EH (cell line): ENCODE measurements at places on chromosomes 4 and X.
A peak's percentile ranks its signal among the peaks of the same experiment; 100 is the strongest.

DNA sequence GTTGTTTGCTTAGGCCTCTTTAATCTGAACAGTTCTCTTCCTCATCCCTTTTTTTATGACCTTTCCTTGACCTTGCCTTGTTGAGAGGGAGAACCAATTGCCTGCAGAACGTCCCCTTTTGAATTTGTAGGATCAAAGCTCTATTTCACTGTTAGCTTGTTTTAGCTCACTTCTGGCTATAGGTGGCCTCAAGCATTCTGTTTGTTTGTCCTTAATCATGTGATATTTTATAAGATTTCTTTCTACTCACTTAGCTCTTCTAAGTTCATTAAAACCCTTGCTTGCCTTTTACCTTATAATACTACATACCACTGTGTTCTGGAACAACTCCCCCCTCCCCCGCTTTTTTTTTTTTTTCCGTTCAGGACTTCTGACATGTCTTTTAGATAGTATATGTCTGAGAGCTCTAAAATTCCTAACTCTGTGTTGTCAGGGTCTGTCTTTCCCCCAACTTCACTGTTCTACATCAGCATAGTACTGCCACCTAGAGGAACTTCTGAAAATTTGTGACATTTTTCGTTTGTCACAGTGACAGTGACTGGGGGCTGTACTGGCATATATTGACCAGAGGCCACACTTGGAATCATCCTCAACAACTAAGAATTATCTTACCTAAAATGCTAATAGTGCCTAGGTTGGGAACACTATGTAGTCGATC is 128.5 kb downstream of the LARP7 start:
- peak; percentile 24 for DNase-seq

DNA sequence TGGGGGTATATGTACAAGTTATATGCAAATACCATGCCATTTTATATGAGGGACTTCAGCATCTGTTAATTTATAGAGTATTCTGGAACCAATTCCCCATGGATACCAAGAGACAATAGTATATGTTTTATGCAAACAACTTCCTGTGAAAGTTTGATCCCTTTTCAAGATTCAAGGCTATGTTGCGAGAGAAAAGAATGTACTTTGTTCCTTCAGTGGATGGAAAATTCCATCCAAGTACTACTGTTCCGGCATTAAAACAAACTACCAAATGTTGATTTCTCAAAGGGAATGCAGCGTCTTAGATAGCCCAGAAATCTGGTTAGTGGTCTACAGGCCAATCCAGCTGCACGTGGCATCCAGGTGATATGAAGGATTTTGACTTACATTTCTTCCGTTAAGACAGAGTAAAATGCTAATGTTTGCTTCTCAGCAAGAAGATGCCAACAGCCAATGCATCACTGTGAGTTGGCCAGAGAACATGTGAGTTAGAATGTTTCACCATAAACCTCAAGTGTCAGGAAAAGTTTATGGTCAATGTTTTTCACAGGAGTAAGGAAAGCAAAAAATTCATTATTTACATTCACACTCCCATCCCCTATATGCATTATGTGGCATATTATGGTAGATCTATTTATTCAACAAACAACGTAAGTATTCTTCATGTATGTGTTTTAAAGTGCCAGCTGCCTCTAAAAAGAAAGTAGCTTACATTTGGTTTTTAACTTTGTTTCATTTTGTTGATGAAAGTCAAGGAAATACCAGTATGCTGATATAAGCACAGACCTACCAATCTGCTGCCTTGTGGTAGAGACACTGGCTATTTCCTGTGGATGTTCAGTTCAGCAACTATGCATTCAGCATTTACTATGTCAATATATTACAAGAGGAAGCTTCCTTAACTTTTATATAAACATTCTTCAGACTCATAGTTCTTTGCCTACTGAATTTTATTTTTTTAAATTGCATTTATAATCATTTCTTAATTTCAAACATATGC is 44.4 kb downstream of the METTL14 start:
- peak; percentile 90 for DNase-seq

DNA sequence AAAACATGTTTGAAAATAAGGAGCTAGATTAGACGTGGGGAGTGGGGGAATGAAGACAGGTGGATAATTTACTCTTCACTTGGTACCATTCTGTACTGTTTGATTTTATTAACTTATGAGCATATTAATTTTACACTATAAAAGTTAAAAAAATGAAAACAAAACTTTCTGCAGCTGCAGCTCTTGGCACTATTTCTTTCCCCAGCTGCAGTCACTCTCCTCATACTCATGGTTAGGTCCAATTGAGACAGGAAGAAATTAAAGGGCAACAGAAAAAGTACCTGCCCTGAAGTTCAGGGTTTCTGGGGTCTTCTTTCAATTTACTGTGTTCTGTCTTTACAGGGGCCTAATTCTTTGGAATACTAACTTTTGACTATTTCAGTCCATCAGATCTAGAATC is 15.4 kb downstream of the MAD2L1 start:
- DNase-seq = no peak

DNA sequence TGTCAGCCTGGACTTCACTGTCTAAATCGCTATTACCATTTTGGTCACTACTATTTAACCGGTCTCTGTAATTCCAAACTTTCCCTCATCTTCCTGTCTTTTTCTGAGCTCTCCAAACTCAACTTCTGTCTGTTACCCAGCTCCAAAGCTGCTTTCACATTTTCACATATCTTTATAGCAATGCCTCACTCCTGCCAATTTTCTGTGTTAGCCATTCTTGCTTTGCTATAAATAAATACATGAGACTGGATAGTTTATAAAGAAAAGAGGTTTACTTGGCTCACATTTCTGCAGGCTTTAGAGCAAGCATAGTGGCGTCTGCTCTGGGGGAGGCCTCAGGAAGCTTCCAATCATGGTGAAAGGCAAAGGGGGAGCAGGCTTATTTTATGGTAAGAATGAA is 368.3 kb upstream of the GNPDA2 start:
- DNase-seq = no peak

DNA sequence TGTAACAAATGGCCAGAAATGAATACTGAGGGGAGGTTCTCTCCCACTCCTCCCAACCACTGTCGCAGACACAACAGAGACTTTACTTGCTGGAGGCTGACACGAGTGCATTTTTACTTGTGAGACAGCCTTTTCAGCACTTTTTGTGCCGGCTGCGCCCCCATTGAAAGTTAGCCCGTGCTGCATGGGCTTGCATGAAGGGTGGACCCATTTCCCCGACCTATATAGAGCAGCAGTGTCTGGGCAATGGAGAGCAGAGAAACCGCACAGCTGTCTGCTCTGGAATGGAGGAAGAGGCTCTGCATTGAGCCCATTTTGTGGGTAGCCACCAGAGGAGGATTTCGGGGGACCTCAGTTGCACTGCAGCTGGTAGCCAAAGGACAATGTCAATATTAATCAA is 208.8 kb downstream of the UGT8 start:
- no peak for DNase-seq

DNA sequence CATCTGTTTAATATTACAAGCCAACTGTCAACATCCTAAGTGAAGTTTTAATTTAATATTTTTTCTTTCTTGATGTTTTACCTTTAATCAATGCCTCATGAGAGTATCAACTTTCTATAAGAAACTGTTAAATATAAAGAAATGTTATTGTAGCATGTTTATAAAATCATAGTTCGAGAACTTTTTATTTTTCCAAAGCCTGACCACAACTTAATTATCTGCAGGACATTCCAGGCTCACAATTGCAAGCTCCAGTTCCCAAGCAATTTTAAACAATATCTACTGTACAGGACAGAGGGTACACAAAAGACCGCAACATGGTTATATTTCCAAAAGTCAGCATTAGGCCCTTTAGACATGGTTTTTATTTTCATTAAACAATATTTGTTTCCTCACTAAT is 20.1 kb downstream of the STX18 start:
- peak; percentile 5 for DNase-seq

DNA sequence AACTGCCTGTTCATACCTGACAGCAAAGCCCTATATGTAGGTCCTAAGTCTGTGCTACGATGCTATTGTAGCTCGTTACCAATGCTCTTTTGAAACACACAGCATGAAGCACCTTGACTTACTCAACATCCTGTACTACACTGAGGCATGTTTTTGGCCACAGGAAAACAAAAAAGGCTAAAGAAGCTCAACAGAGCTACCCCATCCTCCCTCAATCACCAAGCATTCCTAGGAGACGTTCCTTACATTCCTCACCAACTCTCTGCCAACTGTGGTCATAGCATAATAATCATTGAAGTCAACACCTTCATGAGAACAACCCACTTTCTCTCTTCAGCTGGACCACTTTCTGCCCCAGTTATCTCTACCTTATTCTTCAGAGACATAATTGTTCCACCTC is 73.7 kb upstream of the SLC25A43 start:
- peak; percentile 32 for DNase-seq

DNA sequence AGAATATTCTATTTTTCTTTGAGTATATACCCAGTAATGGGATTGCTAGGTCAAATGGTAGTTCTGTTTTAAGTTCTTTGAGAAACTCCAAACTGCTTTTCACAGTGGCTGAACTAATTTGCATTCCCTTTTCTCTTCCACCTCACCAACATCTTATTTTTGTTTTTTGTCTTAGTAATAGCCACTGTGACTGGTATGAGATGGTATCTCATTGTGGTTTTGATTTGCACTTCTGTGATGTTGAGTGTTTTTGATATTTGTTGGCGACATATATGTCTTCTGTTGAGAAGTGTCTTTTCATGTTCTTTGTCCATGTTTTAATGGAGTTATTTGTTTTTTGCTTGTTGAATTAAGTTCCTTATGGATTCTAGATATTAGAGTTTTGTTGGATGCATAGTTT is 24.4 kb downstream of the AIMP1 start:
- peak; percentile 20 for DNase-seq
